ENCODE measurements at places on chromosomes 11 and 22. TPM values are rescaled to one million over a fixed set of nuclear protein-coding genes. Genes with fewer than 3 reads are reported as not detected.

Gene PLAAT5
- total RNA-seq: 7.2 TPM

Gene MRPL16
- total RNA-seq: 34.6 TPM

Gene APOL4
- 6.0 TPM for total RNA-seq

Gene NDUFS8
- total RNA-seq: 196 TPM

Gene IGF2
- 8.4 TPM for total RNA-seq

Gene DDI1
- not detected for total RNA-seq

Gene DBX1
- total RNA-seq: not detected

Gene ZNHIT2
- total RNA-seq: 28.5 TPM

Gene APOL6
- 27.6 TPM for total RNA-seq

Gene CECR2
- 13.9 TPM for total RNA-seq

Gene ASCL3
- not detected for total RNA-seq

Gene PHOX2A
- not detected for total RNA-seq

Gene ENTHD1
- 0.09 TPM for total RNA-seq

Gene MPEG1
- total RNA-seq: 22.0 TPM

Gene HTR3A
- total RNA-seq: not detected

Gene FXYD6
- total RNA-seq: 16.2 TPM

Gene GNAZ
- 2.4 TPM for total RNA-seq

Gene PIH1D2
- total RNA-seq: 5.5 TPM

Gene AGBL2
- total RNA-seq: 36.5 TPM

Gene CASP5
- total RNA-seq: not detected

Gene LRRC56
- total RNA-seq: 3.5 TPM

Gene MTMR3
- 117 TPM for total RNA-seq

Gene ZNF143
- 22.5 TPM for total RNA-seq

Gene PRSS23
- 87.0 TPM for total RNA-seq

Gene CD3D
- total RNA-seq: 4.1 TPM

Gene COA4
- total RNA-seq: 55.0 TPM

Gene FGF4
- not detected for total RNA-seq

Gene NAALAD2
- total RNA-seq: 1.2 TPM

Gene ALDH3B2
- not detected for total RNA-seq

Gene OR51B4
- total RNA-seq: not detected

Gene MS4A4E
- 27.2 TPM for total RNA-seq

Gene EFCAB6
- total RNA-seq: 94.3 TPM

Gene RTN4R
- total RNA-seq: 8.6 TPM

Gene MFRP
- total RNA-seq: not detected

Gene OR6T1
- total RNA-seq: not detected

Gene RGL4
- 4.0 TPM for total RNA-seq

Gene ZBTB16
- 176 TPM for total RNA-seq

Gene OR10D3
- total RNA-seq: not detected

Gene MAPK1
- 50.2 TPM for total RNA-seq

Gene FOLR2
- total RNA-seq: 4.8 TPM

Gene SLC25A45
- total RNA-seq: 5.5 TPM

Gene EHD1
- total RNA-seq: 167 TPM

Gene LRRC32
- 41.3 TPM for total RNA-seq

Gene OSBPL5
- total RNA-seq: 60.8 TPM

Gene ISX
- not detected for total RNA-seq

Gene IGSF22
- total RNA-seq: 1.2 TPM

Gene NPAS4
- not detected for total RNA-seq

Gene PRMT3
- 31.4 TPM for total RNA-seq

Gene IL17REL
- total RNA-seq: not detected

Gene RAB39A
- 1.8 TPM for total RNA-seq

Gene ACTN3
- not detected for total RNA-seq

Gene OR5D18
- total RNA-seq: not detected
